GOT3 (cell line): ENCODE measurements at places on chromosomes 3 and 15.

GRCh38 chr15:34813446-34814190 is 18.3 kb upstream of the ACTC1 start:
- DNase-seq = no peak

DNA sequence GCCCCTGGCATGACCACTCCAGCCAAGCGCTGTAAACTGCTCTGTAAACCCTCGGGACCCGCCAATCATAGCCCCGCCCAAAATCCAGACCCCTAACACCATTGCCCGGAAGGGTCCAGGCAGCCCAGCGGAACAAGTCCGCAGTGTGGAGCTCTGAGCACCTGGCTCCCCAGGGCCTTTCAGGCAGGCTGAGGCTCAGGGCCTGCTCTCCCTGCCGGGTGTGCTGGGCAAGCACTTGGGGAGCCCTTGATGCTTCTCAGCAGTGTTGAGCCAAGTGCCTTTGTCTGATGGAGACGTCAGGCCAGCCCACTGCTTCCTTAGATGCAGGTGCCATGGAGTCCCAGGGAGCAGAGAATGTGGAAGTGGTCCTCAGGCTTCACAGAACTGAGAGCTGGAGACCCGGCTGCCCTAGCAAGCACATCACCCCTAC is 106.2 kb downstream of the TLE3 start:
- no peak for DNase-seq

DNA sequence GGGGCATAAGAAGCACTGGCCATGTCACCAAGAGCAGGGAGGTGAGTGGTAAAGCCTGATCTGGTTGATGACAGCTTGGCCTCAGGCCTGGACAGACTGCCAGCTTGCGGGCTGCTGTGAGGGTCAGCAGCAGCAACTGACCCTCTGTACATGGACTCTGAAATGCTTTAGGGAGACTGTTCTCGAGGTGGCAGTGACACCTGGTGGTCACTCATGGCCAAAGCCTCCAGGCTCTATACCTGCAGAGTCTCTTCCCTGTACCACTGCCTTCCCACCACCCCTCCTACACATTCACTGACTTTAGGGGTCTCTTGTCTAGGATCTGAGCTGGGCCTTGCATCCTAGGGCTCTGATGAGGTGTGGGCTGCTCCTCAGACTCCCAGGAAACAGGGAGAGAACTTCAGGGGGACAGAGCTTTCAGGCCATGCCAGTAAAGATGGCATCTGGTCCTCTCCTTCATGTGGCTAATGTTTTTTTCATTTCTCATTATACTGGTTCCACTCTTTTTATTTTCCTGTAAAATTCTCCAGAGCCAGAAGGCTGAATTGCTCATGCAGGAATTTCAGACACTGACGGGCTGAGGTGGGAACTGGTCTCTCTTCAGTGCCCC is 17.2 kb upstream of the TIMP4 start:
- no peak for DNase-seq

DNA sequence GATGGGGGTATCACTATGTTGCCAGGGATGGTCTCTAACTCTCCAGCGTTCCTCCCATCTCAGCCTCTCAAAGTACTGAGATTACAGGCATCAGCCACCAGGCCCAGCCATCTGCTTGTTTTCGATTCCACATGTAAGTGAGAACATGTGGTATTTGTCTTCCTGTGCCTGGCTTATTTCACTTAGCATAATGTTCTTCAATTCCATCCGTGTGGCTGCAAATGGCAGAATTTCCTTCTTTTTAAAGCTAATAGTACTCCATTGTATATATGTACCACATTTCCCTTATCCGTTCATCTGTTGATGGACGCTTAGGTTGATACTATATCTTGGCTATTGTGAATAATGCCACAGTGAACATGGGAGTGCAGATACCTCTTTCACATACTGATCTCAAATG is 70.6 kb downstream of the ASB7 start:
- no peak for DNase-seq

DNA sequence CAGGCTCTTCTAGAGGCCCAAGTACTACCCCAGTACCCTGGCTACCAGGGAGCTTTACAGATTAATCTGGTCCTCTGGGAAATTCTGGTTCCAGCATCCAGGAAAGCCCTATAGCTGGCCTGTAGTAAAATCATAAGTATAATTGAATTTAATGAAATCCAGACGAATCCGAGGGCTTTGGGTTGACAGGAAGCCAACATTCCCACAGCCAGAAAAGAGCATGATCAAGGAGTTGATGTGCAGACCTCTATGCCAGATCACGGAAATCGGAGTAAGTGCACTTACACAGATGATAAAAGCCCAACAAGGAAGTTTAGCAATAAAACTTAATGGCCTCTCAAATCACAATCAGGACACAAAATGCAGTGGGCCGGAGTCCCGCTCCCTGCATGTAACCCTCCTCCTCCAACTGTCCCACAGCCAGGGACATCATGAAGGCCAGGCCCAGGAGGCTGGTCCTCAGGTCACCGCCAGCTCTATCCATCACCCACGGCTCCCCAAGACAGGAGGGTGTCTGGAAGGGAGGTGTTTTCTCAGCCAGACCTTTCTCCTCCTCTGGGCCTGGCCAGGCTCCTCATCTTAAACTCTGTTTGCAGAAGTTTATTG is 62.8 kb upstream of the SEC22A start:
- no peak for DNase-seq

DNA sequence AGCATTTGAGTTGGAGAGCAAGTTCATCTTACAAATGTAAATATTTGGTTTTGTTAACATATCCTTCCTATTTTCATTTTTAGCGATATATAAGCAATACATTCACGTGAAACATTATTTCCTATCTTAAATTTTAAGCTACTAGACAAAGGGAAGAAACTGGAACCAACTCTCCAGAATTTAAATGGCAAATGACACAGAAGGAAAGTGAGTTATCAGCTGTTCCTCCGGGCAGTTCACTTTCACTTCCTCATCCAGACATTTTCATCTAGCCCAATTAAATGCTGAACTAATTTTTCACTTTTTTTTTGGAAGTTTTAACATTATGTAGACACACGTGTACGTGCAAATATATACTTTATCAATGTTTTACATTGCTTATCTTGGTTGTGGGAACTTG is 58.7 kb downstream of the MORC1 start:
- no peak for DNase-seq

- no peak for DNase-seq
Observed at GRCh38 chr15:91803260-91803659, 50.2 kb upstream of the SLCO3A1 start.

DNA sequence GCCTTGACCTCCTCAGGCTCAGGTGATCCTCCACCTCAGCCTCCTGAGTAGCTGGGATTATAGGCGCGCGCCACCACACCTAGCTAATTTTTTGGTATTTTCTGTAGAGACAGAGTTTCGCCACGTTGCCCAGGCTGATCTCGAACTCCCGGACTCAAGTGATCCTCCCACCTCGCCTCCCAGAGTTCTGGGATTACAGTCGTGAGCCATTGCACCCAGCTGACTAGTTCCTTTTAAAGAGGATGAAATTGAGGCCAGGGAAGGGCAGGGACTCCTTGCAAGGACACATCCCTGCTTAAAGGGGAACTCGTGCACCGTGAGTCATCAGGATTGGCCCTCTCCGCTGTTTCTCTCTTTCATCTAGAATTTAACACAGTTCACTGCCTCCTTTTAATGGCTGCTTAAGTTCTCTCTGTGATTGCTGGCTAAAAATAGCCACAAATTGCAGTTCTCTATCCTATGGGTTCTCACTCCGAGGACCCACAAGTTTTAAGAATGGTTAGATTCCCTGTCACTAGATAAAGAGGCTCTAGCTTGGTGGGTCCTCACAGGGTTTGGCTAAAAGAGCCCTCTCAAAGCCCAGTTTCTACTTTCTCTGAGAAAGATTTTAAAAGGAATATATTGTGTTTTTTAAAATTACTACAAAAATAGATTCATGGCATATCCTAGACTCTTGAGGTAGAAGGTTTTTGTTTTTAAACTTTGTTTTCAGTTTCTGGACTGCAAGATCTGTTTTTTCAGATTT is 1.4 kb downstream of the CRTAP start:
- DNase-seq = peak; percentile 11

DNA sequence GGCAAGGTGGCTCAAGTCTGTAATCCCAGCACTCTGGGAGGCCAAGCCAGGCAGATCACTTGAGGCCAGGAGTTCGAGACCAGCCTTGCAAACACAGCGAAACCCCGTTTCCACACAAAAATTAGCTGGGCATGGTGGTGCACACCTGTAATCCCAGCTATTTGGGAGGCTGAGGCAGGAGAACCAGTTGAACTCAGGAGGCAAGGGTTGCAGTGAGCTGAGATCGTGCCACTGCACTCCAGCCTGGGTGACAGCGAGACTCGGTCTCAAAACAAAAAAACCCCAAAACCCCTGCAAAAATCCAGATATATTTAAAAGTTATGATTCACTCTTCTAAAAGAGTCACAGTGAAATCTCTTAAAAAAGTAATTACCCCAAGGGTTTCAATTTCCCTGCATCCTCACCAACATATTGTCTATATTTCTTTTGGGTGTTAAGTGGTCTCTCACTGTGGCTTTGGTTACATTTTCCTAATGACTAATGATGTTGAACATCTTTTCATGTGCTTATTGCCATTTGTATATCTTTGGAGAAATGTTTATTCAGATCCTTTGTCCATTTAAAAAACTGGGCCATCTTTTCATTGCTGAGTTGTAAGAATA is 73.2 kb upstream of the UBP1 start:
- DNase-seq = no peak

GRCh38 chr3:127694467-127695215 is 21.9 kb downstream of the ABTB1 start:
- DNase-seq = no peak
